WTC11 (cell line): ENCODE measurements at places on chromosomes 4 and X.
A peak's percentile ranks its signal among the peaks of the same experiment; 100 is the strongest.

GRCh38 chr4:125125276-125125675, 189.5 kb upstream of the FAT4 start:
- no peak for DNase-seq

- DNase-seq = no peak
Measured at GRCh38 chr4:7944599-7945220, 5.0 kb upstream of the AFAP1 start.

- DNase-seq = no peak
Measured at GRCh38 chr4:37879365-37879764, 11.5 kb upstream of the TBC1D1 start.

- no peak for DNase-seq
Measured at GRCh38 chr4:151564321-151564720, 155.3 kb downstream of the FHIP1A start.

DNA sequence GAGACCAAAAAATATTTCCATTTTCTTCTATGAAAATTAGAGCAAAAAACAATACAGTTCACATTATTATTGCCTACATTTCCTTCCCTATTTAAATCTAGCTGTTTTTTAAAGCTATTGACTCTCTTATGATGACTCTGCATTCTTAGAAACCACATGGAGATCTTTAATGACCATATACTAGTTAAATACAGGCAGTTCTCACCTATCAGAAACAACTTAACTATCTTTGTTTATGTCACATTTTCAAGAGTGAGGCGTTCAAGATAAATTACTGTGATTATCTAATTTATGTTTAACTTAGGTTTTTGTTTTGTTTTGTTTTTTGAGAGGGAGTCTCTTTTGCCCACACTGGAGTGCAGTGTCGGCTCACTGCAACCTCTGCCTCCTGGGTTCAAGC, 3.0 kb downstream of the CISD2 start:
- DNase-seq = no peak

DNA sequence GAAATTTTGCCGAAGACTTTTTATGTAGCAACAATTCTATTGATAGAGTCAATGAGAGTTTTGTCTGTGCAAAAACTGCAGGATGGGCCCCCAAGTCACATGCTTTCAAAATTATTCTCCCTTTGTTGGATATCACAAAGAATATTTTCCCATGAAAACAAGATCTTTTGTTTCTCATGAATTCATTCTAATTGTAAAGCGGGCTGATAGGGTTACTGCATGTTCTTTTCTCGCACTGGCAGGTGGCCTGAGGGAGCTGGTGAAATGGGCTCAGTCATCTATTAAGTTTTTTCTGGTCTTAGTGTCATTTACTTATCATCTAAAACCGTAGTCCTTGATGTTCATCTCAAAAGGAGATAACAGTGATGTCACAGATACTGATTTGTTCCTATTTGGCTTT, 44.2 kb downstream of the MID1IP1 start:
- DNase-seq = no peak

GRCh38 chr4:145302725-145303124, 122.3 kb upstream of the OTUD4 start:
- DNase-seq = no peak

DNA sequence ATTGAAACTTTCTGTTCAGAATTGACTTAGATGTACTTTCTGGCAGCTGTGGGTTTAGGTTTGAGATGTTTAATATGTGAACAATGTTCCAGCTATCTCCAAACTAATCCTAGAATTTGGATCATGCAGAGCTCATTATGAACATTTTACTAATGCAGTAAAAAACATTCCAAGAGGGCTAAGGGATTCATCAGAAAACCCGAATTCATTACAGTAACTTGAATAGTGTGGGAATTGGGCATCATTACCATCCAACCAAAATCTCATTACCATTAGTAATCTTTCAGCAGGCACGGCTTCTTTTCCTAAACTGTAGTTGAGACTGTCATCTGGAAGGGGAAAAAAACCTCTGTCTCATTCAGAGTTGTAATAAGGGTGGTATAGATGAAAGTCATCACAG, 91.0 kb downstream of the LIMCH1 start:
- DNase-seq = no peak

DNA sequence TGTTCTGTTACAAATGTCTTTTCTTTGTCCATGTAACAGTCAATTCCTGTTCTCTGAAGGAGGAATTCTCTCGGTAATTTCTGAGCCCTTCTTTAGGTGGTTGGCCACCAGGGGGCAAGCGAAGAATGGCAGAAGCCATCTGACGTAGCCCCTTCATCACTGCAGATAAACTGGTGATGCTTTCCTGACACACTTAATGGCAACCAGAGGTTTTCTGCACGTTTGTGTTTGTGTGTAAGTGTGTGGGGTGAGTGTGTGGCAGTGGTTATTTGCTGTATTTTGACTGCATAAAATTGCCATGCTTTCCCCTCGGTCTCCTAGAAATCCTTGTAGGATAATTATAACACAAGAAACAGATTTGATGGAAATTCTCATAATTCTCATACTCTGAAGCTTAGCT, 64.8 kb upstream of the STOX2 start:
- peak; percentile 84 for DNase-seq

DNA sequence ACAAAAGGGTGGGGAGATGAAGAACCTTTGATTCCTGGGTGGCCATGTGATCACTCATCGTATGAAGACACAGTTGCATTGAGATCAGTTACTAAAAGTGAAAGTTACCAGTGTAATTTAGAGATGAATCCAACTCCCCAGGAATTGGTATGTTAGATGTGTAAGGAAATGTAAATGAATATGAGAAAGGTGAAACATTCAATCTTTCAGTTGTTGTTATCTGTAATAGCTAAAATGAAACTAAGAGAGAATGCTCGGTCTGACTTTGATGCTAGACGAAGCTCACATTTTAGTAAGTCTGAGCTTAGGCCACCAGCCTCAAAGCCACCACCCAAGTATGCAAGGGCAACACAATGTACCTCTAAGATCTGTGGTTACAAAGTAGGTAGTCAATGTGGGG, 194.3 kb upstream of the POF1B start:
- DNase-seq = no peak

DNA sequence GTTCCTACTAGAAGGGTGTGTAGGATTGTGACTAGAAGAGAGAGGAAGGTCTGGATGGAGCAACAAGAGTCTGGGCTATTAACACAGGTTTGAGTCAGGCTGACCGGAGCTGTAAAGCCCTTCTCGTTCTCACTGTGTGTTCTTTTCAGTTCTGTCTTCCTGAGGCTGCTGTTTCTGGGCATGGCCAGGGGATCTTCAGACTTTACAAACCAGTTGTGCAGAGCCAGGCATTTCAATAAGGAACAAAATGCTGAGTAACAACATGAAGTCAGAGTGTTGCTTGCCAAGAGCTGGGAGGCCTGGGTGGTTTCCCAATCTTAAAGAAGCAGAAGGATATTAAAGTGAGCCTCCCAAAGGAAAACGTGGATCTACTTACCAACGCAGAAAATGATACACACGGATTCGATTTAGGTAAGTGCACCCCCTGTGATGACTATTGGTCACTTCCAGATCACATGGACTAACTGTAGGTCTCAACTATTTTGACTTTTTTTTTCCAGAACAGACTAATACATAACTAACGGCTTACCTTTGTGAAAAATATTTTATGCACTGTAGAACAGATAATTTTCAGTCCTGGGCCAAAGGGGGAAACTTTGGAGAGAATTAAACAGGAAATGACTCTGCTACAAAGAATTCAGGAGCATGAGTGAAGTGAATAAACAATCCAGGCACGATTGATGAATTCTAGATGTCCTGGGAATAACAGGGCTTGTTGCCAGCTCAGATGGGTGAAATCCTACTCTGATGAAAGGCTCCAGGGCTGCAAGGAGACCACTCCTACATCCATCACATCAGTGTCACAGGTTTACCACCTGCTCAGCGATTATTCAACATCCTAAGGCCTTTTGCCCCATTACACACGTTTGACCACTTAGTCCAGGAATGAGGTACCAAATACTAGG, 94.5 kb downstream of the ANXA3 start:
- DNase-seq = no peak

GRCh38 chrX:97057349-97057909, 173.7 kb downstream of the RPA4 start:
- no peak for DNase-seq

DNA sequence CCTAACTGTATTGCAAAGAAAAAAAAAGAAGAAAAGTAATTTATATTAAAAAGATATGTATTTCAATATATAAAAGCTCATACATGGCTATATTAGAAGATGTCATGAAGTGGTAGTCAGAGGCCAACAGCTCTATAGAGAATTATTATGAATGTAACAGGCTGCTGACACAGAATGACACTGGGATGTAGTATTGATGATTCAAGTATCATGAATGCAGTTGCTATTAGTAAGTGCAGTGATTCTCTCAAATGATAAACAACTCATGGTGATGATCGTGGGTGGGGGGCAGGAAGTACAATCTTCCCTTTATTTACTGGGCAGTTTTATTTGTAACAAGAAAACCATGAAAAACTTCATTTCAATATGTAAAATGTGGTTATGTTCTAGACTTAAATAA, 124.6 kb downstream of the COL4A6 start:
- no peak for DNase-seq

DNA sequence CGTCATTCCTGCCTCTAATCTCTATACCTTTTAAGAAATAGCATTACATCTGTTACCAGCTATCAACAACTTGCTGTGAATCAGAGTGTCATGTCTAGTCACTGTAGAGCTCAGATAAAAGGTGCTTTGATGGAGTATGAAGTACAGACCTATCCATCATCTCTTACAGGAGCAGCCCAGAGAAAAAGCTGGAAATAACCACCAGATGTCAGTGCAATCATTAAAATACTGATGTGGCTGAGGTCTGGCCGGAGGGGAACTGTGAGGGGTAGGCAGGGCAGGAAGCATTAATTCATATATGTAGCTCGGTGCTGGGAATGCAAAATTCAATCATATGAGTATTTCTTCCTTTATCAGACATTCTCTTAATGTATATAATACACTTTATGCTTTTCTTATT, 100.6 kb downstream of the AKAP4 start:
- DNase-seq = no peak

DNA sequence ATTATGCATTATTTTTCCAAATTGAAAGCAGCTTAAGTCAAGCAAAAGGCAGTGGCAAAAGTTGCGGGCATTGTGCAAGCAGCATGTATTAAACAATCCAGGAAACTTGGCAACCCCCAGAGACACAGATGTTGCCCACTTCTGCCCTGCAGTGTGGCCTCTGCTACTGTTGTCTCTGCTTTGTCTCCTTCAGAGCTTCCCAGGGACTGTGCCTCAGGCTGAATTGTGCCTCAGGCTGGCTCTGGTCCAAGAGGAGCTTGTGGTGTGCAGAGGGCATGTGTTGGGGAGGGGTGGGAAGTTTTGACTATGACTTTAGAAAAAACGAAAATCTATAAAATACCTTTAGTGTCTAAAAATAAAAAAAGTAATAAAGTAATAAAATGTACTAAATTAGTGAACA, 201.4 kb downstream of the CCSER1 start:
- DNase-seq = no peak

- peak; percentile 62 for DNase-seq
Measured at GRCh38 chr4:118351851-118352827, 664 bp downstream of the PRSS12 start.

DNA sequence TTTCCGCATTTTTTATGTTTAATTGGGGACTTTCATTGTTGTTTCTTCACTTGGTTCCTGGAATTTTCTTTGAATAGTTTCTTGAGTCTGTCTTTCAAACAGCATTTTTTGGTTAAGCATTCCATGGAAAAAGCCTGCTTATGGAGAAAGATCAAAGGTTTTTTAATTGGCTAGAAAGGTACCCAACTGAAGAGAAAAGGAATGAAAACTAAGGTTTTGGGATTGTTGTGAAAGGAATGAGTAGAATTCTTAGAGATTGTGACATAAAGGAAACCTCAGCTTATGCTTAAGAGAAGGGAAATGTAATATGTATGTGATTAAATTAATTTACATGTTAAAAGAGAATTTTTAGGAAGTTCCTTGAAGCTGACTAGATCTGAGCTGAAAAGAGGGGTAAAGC, 82.8 kb downstream of the CCKAR start:
- no peak for DNase-seq

GRCh38 chrX:48956728-48957414, 536 bp downstream of the OTUD5 start:
- DNase-seq = no peak
